ENCODE measurements at places on chromosomes 4 and X. TPM values are rescaled to one million over a fixed set of nuclear protein-coding genes. Genes with fewer than 3 reads are reported as not detected.

- DNase-seq: peak; percentile 92
Observed at GRCh38 chr4:105990933-105991332, 95.7 kb downstream of the NPNT start.

- no peak for DNase-seq
Observed at GRCh38 chr4:2793586-2794485, 951 bp downstream of the SH3BP2 start.

DNA sequence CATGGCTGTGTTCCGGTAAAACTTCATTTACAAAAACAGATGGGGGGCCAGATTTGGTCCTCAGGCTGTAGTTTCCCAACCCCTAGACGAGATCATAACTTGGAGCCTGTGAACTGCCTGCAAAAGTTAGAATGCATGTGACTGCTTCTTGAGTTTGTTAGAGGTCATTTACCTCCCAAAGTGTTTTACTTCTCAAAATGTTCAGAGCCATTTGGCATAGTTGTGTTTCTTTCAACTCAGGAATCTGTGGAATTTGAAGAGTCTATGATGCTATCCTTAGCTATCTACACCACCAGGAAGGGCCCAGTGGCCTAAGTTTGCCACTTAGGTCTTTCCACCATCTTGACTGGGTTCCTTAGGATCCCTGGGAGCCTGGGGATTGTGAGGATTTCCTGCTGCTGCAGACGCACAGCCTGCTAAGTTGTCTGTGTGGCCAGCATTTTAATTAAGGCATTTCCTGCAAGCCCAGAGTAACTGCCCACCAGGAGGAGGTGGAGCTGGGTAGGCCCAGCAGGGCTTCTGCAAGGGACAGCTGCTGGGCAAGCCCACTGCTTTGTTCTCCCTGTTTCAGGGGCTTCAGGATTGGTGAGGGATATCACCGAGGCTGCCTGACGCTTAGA, 53.1 kb downstream of the CCNI start:
- DNase-seq: no peak

GRCh38 chrX:100649550-100650356, 5.8 kb downstream of the SRPX2 start:
- DNase-seq: peak; percentile 77

UGT2B15 gene
- total RNA-seq: not detected

NIPAL1 gene
- total RNA-seq: 3.3 TPM

FGF13 gene
- total RNA-seq: 27.4 TPM

GRCh38 chr4:166519774-166520173, 646.7 kb downstream of the TLL1 start:
- DNase-seq: no peak

- DNase-seq: no peak
Observed at GRCh38 chrX:46803140-46803539, 33.7 kb upstream of the RP2 start.

- DNase-seq: no peak
Observed at GRCh38 chrX:100685997-100686305, 42.0 kb downstream of the SRPX2 start.

PLK4 gene
- total RNA-seq: 9.1 TPM

GRCh38 chrX:130216320-130216719, 44.6 kb downstream of the RAB33A start:
- DNase-seq: no peak

- DNase-seq: no peak
Observed at GRCh38 chr4:20684852-20685763, 15.2 kb upstream of the PACRGL start.

- DNase-seq: no peak
Observed at GRCh38 chr4:176470671-176471070, 150.9 kb downstream of the SPCS3 start.

DNA sequence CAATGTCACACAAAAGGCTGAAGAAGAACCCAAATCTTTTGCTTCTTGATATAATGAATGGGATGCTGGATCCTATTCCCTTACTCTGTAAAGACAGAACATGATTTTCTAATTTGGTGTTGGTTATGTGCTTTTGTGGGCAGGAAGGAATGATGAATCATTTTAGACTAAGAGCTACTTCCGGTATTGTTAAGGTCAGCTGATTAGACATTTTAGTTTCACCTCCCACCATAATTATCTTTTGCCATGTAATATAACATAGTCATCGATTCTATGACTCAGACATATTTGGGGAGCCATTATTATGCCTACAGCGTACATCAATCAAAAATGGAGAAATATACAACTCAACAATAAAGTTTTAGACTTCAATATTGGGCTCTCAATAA, 265.3 kb downstream of the ZNF674 start:
- no peak for DNase-seq

- DNase-seq: no peak
Observed at GRCh38 chr4:28558895-28559294, 1698.3 kb downstream of the STIM2 start.

DNA sequence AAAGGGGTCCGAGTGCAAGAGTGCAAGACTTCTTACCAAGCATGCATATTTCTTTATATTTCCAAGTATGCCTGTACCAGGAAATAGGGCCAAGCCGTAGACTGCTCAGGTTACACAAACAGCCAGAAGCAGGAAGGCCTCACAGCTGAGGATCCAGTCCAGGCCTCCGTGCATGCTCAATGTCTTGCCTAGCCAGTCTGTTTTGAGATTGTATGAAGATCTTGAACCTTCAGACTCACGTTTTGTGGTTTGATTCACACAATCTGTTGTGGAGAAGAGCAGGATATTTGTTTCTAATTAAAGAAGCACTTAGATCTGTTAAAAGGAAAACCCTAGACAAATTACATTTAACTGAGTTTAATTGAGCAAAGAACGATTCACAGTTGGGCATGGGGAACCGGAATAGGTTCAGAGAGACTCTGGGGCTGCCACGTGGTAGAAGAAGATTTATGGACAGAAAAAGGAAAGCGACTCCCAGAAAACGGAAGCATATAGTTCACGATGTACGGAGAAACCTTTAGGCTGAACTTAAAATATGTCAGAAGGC, 1.2 kb downstream of the MGST2 start:
- no peak for DNase-seq

DNA sequence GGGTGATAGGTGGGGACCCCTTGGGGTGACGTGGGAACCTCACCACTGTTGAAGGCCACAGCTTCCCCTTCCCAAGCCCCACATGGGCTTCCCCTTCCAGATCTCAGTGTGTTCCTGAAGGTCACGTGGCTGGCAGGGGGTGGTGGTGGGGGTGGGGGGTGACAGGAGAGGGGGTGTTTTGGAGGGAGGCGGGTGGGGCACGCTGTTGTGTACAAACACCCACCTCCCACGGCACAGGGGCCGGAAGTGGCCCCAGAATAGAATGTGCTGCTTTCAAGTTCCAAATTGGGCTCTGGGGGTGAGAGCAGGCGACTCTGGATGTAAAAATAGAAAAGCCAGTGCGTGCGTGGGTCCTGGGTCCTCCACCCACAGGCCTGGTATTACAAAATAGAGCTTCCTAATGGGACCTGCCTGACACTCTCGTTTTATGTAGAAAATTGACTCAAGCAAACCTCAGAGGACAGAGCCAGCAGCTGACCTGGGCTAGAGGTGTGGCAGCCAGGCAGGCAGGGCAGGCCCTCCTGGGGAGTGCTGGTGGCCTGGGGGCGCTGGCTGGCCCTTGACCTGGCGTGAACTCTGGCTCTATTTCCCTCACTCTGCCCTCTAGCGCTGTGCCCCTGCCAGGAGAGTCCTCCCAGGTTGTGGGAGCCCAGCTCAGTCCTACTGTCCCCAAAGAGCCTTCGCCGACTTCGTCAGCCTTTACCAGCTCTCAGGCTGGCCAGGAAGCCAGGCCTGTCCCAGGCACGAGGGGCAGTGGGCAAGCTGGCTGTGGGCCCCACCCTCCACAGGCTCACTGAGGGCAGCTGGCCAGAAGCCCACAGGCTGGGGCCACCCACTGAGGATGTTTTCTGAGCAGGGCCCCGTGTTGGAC, 5.4 kb upstream of the SH3BP2 start:
- DNase-seq: no peak

GRCh38 chr4:100420571-100420970, 97.3 kb downstream of the EMCN start:
- no peak for DNase-seq

- DNase-seq: no peak
Observed at GRCh38 chrX:145484740-145485139, 237.4 kb downstream of the SPANXN1 start.

PDCL2 gene
- total RNA-seq: not detected

GRCh38 chrX:39445336-39445735, 644.1 kb downstream of the MID1IP1 start:
- no peak for DNase-seq

DNA sequence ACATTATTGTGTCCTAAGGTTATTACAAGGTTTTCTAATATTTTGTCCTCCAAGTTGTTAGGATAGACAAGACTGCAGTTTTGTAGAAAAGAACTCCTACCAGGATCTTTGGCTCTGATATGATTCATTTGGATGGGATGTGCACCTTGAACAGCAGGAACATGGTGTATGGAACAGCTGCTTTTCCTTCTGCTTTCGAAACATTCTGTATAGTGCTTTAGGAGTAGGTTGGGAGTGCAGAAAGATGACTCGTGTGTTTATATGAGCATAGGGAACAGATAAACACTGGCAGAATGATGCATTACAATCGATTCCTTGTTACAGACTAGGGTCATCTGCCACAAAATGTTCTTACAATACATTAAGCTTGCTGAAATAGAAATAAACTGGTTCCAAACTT, 790.1 kb downstream of the DMD start:
- DNase-seq: no peak

GRCh38 chr4:2048831-2049230, 10.3 kb upstream of the NAT8L start:
- no peak for DNase-seq

FAM9B gene
- total RNA-seq: not detected

- no peak for DNase-seq
Observed at GRCh38 chr4:91754716-91755115, 549.0 kb upstream of the GRID2 start.

DNA sequence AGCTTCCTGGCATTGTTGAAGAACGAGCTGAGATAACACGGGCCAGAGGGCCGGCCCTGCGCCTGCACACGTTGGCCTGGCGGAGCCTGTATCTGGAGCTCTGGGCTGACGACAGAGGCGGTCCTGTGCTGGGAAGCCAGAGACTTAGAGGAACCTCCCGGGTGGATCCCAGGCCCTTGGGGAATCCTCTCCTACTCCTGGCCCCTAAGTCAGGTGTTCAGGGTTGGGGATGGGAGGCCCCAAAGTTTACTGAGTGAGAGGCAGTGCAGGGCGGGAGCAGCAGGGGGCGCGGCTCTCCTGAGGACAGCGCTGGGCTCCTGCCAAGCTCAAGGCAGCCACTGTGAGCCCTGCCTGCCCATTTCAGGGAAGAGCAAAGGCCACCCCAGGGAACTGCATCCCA, 2.5 kb upstream of the HTRA3 start:
- DNase-seq: no peak

PCDH7 gene
- 3.1 TPM for total RNA-seq

TCEAL5 gene
- not detected for total RNA-seq

DNA sequence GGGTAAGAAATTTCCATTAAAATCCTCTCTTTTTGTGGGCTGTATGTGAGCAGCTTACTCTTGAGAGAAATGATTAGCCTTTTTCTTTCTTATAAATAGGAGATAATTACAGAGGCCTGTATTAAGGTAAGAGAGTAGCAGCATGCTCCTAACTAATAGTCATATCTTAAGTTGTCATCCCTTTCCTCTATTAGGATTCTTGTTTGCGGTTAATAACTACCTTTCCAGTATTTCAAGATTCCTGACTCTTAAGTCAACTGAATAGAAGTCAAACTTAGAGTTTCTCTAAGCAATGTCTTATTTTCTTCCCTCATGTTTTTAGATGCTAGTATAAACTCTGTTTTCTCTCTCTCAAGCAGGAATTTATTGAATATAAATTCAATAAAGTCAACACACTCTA, 139.9 kb upstream of the GPRIN3 start:
- no peak for DNase-seq

DNA sequence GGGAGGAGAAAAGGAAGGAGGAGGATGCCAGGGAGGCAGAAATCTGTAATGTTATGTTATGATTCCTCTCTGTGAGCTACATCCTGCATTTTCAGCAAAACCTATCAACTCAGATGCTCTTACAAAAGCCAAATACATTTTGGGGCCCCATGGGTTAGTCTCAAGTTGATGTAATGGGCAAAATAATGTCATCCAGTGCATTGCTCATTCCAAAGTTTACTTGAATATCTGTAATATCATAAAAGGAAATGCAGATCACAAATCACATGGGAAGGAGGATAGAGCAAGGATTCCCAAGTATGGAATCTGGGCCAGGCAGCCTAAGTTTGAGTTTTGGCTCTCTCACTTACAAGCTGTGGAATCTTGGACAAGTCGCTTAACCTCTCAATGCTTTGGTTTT, 74.9 kb upstream of the SOD3 start:
- no peak for DNase-seq

DNA sequence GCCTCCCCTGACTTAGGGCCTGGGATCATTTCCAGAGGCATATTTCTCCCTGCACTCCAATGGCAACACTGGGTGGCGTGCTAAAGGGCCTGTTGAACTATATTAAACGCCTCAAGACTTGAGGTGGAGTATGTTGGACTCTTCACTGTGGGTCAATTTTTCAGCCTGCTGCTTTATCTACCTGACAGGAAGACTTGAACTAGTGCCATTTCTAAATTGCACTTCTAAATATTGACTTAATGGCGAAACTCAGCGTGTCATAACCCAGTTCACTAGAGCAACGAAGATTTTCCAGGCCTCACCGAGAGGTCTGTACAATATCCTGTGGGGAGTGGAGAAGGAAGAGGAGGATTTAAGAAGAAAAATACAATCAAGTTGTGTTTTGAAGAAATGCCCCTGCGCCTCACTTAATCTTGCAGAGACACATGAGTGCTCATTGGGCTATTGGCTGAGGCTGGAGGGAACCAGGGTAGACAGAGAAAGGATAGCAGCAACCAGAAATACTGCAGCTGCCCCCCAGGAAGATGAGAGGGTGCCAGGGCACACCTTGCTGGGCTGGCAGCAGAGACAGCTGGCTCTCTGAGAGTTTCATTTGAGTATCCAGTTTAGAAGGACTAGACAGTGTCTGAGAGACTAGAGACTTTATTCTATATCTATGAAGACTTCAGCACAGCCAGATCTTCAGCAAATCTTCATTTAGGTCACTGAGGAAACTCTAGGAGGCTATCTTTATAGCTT, 67.4 kb downstream of the ENPP6 start:
- DNase-seq: no peak
